ENCODE measurements at places on chromosomes 1 and 21.

GRCh38 chr21:36575306-36575705, 95.4 kb upstream of the CLDN14 start:
- no peak for DNase-seq

GRCh38 chr1:246131095-246131494, 376.0 kb downstream of the SMYD3 start:
- no peak for DNase-seq

DNA sequence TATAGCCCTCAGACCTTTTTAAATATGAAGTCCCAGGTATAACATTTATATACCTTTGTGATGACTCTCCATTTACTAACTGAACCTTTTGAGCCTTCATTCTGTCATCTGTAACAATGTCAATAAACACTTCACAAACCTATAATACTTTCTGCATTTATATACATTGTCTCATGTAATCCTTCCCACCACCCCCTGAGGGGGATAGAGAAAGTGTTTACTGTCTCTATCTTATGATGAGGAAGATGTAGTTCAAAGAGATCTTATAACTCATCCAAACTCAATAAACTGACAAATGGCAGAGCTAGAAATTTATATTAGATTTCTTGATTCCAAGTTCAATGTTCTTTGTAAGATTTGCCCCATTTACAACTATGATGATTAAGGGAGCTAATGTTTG, 48.3 kb upstream of the CR2 start:
- DNase-seq: no peak

DNA sequence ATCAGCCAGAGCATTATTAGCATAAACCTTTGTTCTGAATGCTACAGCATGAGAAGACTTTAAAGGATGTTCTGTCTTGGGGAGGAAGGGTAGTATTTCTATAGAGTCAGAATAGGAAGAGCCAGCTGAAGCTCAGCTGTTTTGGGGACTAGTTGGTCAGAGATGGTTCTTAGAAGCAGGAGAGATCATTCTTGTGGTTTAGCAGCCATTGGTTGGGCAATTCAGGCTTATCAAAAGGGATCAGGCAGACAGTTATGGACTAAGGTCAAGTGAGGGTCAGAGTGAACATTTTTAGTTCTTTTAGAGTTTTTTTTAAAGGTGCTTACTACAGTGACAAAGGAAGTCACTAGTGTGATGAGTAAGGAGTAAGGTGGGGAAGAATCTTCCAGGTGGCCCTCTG, 245.5 kb downstream of the RPS6KC1 start:
- no peak for DNase-seq

DNA sequence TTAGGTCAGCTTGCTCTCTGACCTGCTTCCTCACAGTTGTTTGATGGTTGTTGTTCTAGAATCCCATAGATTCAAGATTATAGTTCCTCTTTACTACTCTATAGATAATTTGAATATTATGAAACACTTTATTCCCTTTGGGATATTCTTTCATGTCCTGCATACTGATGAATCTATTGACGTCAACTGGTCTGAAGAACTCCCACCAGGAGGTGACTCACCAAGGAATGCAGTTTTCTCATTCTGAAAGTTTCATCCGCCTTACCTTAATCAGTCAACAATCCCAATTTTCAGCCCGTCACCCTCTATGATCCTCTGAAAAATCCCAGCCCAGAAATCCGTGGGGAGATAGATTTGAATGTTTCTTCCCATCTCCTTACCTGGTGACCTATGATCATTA, 834.1 kb upstream of the PRMT6 start:
- DNase-seq: no peak

- no peak for DNase-seq
Measured at GRCh38 chr1:109904105-109904817, 6.4 kb upstream of the CSF1 start.

- no peak for DNase-seq
Measured at GRCh38 chr21:17697473-17697872, 84.8 kb upstream of the BTG3 start.

GRCh38 chr1:239232921-239233320, 153.4 kb upstream of the CHRM3 start:
- no peak for DNase-seq

DNA sequence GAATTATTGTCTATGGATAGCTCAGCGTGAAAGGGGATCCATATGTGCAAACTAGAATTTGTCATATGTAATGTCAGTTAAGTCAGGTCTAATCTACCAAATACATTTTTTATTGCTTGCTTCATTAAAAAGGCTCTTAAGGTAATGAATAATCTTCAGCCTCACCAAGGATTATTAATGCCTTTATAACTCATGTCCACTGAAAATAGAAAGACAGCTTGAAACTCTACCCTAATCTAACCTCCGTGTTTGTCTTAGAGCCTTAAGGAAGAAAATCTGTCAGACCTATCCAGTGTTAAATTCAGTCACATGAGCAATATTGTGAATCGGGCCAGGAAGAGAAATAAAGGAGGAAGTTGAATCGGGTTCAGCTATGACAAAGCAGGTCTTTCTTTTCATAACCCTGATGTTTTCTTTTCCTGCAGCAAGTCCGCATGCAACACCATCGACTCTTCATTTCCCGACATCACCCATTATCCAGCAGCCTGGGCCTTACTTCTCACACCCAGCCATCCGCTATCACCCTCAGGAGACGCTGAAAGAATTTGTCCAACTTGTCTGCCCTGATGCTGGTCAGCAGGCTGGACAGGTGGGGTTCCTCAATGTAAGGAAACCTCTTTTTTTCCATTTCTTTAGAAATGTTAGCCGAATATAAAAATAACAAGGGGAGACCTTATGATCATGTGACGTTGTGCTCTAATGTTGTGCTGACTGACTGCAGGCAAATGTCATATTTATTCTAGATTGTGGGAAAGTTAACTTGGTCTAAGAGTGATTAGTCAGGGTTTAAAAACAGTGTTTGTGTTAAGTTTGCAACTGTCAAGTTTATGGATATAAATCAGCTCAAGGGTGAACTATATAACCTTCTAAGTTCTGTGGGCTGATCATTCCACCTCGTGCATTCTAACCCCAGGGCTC, 321.0 kb downstream of the TM2D1 start:
- DNase-seq: no peak

DNA sequence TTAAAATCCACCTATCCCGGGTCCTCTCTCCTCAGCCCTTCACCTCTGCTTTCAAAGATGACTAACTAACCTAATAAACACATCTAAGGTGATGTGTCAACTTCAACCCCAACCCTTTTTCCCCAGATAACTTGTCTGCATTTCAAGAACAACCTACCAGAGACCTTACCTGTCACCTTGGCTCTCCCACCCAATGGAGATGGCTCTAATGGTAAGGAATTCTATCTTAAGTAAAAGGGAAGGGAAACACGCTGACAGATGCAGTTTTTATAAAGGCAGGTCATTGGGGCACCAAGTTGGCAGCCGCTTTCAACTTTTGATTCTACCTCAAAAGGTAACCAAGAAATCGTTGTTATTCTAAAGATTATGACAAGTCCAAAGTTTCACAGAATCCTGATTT, 37.6 kb downstream of the MRPL39 start:
- no peak for DNase-seq

DNA sequence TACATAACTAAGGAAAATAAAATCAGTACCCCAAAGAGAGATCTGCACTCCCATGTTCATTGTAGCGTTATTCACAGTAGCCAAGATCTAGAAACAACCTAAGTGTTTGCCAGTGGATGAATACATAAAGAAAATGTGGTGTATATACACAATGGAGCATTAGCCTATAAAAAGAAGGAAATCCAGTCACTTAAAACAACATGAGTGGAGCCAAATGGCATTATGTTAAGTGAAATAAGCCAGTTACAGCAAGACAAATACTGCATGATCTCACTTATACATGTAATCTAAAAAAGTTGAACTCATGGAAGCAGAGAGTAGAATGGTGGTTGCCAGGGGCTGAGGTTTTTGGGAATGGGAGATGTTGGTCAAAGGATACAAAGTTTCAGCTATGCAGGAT, 508.3 kb upstream of the B3GALT2 start:
- no peak for DNase-seq

DNA sequence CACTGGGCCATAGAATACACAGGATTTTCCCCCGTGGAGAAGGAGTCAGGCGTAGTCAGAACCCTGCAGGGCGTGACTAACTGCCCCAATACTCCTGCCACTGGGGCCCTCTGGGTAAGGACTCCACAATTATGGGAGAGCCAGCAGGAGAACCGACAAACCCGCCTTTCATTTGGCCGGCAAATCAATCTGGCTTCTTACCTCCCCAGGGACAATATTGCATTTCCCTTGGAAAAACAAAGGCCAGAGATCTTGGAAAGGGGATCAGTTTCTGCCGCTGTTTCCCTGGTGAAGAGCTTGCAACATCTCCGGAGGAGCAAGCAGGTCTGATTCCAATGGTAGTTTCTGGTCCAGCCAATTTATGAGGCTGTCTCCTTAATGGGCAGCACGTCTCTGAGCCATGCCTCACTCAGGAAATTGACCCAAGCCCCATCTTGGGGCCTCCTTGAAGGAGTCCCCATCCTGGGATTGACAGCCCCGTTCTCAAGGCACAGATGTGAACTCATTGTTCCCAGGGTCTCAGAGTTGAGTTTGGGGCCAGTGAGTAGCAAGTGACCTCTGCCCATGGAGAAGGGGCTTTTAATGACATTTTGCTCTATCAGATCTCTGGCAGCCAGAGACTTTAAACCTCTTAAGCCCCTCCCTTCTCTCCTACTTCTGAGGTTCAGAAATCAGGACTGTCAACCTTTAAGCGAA, 4.3 kb downstream of the TRABD2B start:
- no peak for DNase-seq

GRCh38 chr1:206556750-206557635, 49.7 kb downstream of the RASSF5 start:
- DNase-seq: no peak

GRCh38 chr1:3469104-3469848, 14.8 kb downstream of the ARHGEF16 start:
- DNase-seq: no peak

DNA sequence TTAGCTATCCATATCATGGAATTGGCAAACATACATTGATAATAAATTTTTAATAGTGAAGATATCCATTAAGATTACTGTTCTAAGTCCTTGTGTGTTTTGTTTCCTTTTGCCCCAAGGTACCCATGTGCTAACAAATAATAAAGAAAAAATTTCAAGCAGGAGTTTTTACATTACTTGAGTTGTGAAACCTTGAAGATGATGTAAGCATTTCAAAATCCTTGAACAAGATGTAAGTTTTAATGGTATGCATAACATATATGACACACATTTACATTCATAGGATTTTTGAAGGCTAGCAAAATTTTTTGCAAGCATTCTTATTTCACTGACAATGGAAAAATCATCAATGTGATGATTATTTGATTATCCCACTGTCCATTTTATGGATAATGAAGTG, 10.9 kb upstream of the ELAVL4 start:
- DNase-seq: no peak

DNA sequence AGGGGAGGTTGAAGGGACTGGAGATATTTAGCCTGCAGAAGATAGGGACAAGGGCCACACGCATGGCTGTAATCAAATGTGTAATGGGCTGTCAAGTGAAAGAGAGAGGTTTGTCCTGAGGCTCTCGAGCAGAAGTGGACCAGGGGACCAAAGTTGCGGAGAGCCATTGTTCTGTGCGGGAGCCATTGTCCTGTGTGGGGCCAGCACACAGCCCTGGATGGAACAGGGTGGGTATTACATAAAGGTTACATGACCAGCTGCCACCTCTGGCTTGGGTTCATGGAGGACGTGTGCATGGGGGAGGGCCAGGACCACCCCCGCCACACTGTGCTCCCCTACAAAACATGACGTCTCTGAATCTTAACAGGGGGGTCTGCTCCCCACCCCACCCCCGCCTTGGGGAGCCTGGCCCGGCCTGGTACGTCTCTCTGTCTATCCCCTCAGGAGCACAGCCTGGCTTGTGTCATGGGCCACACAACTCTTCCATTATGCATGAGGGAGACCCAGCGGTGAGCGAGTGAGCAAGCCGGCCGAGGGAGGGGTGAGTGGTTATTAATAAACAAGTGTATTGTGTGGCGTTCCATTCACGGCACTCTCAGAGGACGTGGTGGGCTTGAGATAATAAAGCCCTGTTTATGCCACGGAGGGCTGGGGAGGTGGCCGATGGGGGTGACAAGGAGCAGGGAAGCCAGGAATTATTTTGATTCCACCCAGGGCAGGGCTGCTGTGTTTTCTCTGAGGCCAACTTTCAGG, at the start of gene NFASC:
NFASC (plus strand) TSS at position 703 of the 753 bp plus-strand sequence. CDS start 73,454 bp downstream, outside the sequence.
- no peak for DNase-seq

- no peak for DNase-seq
Measured at GRCh38 chr1:36084497-36085115, 712 bp downstream of the TEKT2 start.

GRCh38 chr21:24076179-24076578, 1531.1 kb downstream of the MRPL39 start:
- no peak for DNase-seq

GRCh38 chr1:3290915-3291314, 163.6 kb upstream of the ARHGEF16 start:
- no peak for DNase-seq

GRCh38 chr1:64861611-64862010, 104.7 kb downstream of the JAK1 start:
- DNase-seq: no peak

- DNase-seq: no peak
Measured at GRCh38 chr21:42097860-42098454, 26.8 kb downstream of the UMODL1 start.

- no peak for DNase-seq
Measured at GRCh38 chr1:17287130-17287776, 20.7 kb upstream of the PADI4 start.

GRCh38 chr1:35488336-35488735, 68.9 kb downstream of the KIAA0319L start:
- no peak for DNase-seq

GRCh38 chr21:46041183-46041582, 56.7 kb upstream of the COL6A2 start:
- DNase-seq: no peak

- DNase-seq: no peak
Measured at GRCh38 chr1:112712191-112712590, 2.9 kb downstream of the PPM1J start.

DNA sequence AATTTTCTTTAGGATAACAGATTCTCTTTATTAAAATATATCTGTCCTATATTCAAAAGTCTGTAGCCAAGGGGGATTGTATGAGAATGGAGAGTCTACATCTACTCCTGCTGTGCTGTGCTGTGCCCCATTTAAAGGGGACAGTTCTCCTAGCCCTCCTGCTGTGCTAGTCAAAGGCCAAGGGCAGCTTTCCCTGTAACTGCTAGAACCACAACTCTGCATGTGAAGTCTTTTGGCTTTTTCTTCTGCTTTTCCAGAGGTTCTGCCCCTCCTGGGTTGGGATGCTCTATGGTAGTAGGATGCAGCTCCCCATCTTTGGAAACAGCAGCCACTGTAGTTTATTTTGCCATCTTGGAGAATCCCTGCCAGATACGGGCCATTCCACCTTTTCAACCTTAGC, 197.5 kb upstream of the JUN start:
- no peak for DNase-seq
